ENCODE measurements at places on chromosomes 4 and X.

DNA sequence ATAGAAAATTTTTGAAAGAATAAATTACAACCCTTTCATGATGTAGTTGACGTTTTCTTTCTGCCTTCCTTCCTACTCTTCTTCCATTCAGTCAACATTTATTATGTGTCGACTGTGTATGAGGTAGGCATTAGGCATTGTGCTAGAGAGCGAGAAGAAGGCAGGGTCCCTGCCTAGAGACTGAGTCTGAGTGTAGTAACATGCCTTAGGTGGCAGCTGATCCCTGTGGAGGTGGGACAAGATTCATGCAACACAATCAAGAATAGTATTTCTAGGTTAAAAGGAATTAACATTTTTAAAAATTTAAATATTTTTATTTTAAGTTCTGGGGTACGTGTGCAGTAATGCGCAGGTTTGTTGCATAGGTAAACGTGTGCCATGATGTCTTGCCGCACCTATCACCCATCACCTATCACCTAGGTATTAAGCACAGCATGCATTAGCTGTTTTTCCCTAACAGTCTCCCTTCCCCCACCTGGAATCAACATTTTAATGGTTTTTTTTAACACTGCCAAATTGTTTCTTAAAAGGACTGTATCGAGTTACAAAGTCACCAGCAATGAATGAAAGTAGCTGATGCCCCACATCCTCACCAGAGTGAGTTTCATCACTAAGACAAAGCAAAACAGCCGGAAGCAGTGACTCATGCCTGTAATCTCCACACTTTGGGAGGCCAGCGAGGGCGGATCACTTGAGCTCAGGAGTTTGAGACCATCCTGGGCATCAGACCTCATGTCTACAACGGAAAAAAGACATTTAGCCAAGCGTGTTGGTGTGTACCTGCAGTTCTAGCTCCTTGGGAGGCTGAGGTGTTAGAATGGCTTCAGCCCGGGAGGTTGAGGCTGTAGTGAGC is 84.0 kb downstream of the WWC2 start:
- DNase-seq = peak; percentile 37

GRCh38 chr4:185580699-185581098 is 45.4 kb upstream of the PDLIM3 start:
- DNase-seq = no peak

DNA sequence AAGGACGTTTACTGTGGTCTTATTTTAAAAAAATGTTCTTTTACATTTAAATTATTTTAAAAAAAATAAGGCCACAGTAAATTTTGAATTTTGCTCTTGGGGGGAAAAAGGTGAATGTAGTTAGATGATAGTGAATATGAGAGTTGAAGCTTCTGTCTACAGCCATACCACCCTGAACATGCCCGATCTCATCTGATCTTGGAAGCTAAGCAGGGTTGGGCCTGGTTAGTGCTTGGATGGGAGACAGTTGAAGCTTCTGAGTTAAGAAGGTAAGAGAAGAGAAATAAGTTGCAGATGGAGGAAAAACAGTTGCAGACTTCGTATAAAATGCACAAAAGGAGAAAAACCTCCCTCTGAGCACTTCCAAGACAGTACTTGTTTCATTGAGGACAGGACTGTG is 115.6 kb upstream of the NR3C2 start:
- peak; percentile 18 for DNase-seq

DNA sequence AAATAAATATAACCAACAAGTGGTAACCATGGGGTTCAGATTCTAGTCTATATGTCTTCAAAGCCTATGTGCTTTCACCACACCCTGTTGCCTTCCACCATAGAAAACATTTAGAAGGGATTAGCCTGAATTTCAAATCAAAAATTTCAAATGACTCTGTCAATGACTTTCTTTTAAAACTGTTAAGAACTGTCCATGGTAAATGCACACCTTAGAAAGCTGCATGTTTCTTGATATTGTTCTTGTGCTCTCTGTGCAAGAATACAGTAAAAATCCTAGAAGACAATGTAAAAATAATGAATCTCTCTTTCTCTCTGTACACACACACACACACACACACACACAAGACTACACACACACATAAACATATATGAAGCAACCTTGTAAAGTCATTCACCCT is 74.6 kb upstream of the EXOC1L start:
- no peak for DNase-seq

DNA sequence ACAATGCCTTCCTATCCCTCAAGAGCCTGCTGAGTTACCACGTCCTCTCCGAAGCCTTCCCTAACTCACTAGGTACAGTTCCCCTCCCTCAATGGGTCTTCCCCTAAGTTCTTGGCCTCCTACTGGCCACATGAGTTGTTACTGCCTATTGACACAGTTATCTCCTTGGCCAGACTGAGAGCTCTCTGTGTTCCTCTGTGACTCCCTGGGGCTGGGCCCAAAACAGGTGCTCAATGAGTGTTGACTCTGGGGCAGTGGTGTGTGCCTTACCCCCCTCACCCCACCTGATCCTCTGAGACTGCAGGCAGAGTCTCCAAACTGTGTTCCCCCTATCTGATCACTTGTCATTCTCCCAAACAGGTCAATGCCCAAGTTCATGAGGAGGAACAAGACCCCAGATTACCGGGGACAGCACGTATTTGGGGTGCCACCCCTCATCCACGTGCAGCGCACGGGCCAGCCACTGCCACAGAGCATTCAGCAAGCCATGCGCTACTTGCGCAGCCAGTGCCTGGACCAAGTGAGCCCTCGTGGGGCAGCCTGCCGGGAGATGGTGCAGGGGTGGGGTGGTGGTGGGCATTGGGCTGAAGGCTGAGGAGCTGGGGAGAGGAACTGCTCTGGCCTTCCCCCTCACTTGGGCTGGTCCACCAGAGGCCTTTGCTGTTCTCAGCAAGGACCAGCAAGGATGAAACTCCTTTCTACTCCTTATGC is 72.6 kb downstream of the STARD8 start:
- no peak for DNase-seq

DNA sequence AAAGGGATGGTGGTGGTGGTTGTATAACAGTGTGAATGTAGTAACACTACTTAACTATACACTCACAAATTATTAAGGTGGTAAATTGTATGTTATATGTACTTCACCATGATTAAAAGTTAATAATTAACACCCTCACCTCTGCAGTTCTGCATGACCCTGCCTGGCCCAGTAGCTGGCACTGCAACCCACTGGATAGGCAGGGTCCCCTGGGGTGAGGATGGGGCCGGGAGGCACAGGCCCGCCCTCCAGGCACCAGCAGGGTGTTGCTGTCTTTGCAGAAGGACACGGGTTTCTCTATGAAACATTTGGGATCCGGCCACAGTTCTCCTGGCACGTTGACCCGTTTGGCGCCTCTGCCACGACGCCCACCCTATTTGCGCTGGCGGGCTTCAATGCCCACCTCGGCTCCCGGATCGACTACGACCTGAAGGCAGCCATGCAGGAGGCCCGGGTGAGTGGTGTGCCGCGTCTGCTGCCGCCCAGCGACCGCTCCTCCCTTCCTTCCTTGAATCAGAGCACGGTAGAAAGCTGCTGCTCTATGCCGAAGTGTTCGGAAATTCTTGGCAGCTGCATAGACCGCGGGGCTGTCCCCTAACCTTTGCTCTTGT is 11.8 kb downstream of the MAN2B2 start:
- no peak for DNase-seq

- no peak for DNase-seq
Observed at GRCh38 chr4:147760695-147761094, 28.8 kb downstream of the ARHGAP10 start.

DNA sequence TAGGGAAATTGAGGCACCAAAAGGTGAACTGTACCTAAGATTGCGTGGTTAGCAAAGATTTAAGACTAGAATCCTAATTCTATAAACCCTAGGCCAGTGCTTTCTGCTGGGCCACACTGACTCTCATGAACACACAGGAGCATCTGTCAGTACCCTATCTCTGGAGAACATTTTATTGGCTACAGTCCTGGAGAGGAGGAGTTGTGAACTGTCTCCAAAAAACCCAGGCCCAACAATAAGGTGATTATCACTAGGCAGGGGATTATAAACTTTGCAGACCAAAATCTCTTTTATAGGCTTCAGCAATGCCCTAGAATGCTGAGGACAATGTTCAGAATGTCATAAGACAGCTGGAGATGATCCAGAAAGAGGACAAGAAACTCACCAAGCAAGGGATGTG is 24.1 kb downstream of the OPHN1 start:
- no peak for DNase-seq

- DNase-seq = peak; percentile 60
Observed at GRCh38 chrX:1249101-1249887, 19.3 kb upstream of the CSF2RA start.

GRCh38 chr4:27701606-27702005 is 841.0 kb downstream of the STIM2 start:
- DNase-seq = no peak

- DNase-seq = no peak
Observed at GRCh38 chrX:23759821-23760220, 16.7 kb upstream of the ACOT9 start.

- DNase-seq = no peak
Observed at GRCh38 chrX:77436682-77437081, 10.5 kb upstream of the FGF16 start.

DNA sequence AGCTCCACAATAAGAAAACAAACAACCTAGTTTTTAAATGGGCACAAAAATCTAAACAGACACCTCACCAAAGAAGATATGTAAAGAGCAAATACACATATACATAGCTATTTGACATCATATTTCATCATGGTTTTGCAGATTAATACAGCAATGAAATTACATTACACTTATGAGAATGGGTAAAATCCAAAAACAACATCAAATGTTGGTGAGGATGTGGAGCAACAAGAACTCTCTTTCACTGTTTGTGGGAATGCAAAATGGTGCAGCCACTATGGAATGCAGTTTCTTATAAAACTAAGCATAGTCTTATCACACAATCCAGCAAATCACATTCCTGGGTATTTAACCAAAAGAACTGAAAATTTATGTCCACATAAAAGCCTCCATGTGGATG is 25.0 kb downstream of the TLR6 start:
- DNase-seq = no peak

DNA sequence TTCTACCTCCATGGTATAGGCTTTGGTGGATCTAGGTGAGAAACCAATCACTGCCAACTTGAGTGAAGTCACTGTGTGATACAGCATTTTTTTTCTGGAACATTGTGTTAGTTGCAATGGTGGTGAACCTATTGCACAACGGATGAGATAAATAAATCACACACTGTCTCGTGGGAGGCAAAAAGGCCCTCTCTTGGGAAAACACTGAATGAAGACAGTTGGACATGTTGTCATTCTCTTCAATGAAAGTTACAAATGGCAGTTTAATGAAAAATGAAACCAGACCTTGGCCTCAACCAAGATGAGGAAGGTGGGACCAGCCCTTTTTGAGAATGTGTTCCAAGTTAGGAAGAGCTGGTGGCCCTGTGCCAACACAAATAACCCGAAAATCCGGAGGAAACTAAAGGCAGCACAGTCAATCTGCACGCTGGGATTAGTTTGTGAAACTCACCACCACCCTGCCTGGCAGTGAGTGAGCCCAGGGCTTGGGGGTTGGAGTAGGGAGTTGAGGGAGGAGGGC is 5.4 kb upstream of the ADGRG2 start:
- no peak for DNase-seq

- no peak for DNase-seq
Observed at GRCh38 chr4:77493120-77493752, 112.4 kb upstream of the CXCL13 start.

GRCh38 chr4:113159942-113160545 is 110.6 kb downstream of the ANK2 start:
- no peak for DNase-seq

DNA sequence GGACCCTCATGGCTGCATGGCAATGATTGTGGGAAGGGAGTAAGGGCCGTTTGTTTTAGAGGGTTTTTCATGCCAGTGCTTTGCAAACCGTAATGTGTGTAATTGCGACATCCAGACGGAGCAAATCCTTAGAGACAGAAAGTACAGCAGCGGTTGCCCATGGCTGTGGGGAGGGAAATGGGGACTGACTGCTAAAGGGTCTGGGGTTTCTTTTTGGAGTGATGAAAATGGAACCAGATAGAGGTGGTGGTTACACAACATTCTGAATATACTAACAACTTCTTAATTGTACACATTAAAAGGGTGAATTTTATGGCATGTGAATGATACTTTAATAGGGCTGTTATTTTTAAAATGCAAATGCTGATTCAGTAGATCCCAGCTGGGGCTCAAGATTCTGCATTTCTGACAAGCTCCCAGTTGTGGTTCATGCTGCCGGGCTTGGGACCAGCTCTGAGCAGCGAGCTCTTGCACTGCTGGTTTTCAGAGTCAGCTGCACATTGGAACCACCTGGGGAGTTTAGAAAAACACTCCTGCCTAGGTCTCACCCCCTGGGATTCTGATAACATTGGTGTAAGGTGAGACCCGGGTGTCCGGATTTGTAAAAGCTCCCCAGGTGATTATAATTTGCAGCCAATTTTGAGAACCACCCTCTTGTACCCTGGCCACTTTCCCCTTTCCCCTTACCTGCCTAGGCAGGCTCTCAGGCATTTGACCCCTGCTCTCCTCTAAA is 47.7 kb downstream of the PRPS1 start:
- DNase-seq = peak; percentile 35

DNA sequence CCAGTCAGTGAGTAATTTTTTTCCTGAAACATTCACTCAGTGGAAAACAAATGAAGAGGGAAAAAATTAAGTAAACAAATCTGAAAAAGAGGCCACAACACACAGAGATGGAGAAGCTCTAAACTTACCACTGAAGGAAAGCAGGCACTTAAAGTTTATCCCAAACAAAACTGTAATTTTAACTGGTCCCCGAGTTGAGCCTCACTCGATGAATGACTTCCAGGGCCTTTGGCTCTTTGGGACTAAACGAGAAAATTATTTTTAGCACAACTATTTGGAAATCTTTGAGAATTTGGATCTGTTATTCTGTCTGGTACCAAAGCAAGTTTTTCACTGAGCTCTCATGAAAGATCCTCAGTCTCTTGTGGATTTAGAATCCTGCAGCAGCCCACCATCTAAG is at the start of gene C1QTNF7:
TSS of gene C1QTNF7 (plus strand) at position 333 of the 400 bp plus-strand sequence. CDS start 7,711 bp downstream, outside the sequence.
- no peak for DNase-seq

DNA sequence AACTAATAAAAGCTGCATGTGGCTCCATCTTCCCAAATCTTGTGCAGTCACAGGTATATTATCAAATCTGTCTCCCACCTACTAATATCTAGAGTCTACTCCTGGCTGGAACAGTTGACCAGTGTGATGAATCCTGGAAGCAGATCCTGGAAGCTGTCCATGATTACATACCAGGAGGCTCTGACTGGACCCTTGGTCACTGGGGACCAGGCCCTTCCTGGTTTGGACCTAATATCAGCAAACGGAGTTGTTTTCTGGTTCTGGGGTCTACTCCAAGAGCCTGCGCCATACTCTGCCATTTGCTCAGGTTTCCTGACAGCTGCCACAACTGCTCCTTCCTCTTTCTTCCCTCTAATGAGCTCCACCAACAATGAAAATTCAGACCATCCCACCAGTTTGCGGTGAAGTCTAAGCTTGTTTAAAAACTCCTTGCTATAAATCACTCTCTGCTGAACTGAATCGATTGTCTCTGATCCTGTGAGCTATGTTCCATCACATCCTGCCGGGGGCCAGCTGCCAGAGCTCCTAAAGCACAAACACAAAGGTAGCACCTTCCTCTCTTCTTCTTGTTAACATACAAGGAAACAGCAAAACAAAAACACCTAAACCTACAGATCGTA is 114.2 kb downstream of the PALLD start:
- DNase-seq = no peak

Data from activated T-cell treated with anti-CD3 and anti-CD28 coated beads, Interleukin-2, amount 50 U/mL, for 48 hours (primary cell).